ENCODE measurements at places on chromosomes 5 and 9.

DNA sequence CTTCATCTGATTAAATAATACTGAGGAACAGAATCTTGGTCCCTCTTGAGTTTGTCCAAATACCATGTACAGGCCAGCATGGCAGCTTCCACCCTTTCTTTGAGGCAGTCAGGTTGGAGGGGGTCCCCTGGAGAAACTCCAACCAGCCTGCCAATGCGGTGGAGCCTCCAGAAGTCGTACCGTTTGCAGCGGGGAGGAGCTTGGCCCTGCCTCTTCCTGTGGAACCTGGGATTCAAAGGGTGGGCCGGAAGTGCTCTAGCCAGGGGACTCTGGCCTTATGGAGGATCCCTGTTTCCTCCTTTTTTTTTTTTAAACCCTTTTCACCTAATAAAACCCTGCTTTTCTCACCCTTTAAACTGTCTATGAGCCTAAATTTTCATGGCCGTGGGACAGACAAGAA lies 216.3 kb upstream of the ZNF608 start:
- no peak for DNase-seq

DNA sequence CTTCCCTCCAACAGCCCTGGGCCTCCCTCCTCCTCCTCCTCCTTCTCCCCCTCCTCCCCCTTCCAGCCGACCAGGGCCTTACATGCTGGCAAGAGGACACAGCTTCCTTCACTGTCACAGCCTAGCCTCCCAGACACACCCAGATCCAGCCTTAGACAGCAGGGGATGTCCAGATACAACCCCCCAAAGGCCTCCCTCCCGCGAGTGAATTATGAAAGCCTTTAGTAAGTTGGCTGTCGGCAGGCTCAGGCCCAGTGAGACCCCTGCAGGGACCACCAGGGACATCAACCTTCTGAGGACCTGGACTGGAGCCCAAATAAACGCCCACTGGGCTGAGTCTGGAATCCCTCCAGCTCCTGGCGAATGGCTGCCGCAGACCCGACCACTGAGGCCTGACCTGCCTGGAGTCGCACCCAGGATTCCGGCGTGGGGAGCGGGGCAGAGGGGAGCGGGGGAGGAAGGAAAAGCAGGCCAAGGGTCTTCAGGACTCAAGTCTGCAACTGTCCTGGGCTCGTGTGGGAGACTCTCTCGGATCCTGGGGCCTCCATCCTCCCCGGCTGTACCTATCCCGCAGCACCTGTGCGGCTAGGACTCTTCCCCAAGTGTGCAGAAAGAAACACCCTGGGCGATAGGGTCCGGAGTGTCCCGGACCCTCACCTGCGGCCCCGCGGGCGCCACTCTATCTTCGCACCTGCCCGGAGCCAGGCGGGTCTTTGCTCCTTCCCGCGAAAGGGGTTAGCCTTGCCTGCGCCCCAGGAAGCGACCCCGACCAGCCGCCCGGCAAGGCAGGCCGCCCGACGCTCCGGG lies 705 bp downstream of the SEPTIN8 start:
- DNase-seq, result no peak

- no peak for DNase-seq
Observed at GRCh38 chr5:85651731-85652130, 966.0 kb upstream of the COX7C start.

DNA sequence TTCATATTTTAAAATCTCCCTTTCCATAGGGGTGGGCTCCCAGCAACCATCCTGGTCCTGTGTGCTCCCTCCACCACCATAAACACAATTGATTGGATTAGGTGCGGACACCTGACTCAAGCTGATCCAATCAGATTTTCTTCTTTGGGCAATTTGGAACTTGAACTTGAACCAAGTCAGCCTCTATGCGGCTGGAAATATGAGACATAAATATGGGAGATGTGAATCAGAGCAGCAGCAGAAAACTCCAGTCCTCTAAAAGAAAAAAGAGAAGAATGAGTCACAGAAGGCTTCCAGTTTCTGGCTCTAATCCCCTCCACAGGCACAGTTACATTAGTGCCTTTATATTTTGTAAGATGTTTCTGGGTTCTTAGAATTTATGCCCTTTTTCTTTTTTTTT lies 306.6 kb downstream of the MLLT3 start:
- DNase-seq, result no peak

All from omental fat pad (tissue), 4 donors.